Stimulated activated naive CD4-positive, alpha-beta T cell (primary cell): ENCODE measurements at places on chromosomes 2 and 18.

DNA sequence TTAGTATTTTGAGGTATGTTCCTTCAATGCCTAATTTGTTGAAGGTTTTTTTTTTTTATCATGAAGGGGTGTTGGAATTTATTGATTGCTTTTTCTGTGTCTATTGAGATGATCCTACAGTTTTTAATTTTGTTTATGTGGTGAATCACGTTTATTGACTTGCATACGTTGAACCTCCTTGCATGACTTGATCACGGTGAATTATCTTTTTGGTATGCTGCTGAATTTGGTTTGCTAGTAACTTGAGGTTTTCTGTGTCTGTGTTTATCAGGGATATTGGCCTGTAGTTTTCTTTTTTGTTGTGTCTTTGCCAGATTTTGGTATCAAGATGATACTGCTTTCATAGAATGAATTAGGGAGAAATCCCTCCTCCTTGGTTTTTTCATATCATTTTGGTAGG, 23.9 kb downstream of the CLIP4 start:
- DNase-seq, result no peak

- DNase-seq, result no peak
These were observed 11.3 kb downstream of the CMPK2 start for GRCh38 chr2:6854416-6854815.

- no peak for DNase-seq
These were observed 173.7 kb downstream of the PTPRM start for GRCh38 chr18:7740821-7741220.

DNA sequence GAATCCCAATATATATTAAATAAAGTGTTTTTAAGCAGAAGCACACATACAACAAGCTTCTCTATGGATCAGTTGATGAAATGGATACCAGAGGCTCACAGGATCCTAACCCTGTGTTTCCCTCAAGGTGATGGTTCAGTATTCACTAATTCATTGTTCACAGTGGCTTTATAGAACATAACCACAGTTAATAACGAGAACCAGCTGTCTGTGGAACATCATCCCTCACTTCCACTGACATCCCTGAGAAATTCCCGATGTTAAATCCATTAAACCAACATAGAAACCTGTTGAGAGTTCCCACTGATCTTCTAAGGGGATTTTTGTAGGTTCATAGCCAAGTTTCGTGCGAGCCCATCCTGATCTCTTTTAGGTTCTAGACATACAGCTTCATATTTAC, 29.0 kb downstream of the CCDC195 start:
- DNase-seq, result no peak

- no peak for DNase-seq
These were observed 12.9 kb downstream of the PREPL start for GRCh38 chr2:44348400-44348799.

GRCh38 chr2:128748336-128748735, 429.7 kb upstream of the HS6ST1 start:
- DNase-seq, result no peak

DNA sequence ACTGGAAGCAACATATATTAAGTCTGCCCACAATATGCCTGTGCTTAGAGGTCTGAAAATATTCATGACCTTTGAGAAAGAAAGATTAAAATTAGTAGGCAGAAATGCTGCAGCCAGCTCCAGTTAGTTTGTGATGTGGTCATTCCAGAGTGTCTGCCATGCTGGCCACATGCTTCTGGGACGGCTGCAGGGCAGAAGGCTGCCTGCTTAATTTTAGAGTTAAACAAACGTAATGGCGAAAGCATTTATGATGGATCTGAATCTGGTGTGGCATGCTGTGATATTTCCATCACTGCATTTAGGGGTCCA, 95.4 kb downstream of the FHOD3 start:
- DNase-seq, result no peak

- DNase-seq, result no peak
These were observed 7.2 kb downstream of the ARHGAP25 start for GRCh38 chr2:68741805-68742306.
